ENCODE measurements at places on chromosomes 6 and 20.

- DNase-seq = no peak
Measured at GRCh38 chr6:129872586-129872985, 11.5 kb upstream of the TMEM244 start.

GRCh38 chr6:30557683-30557981 is 537 bp downstream of the PRR3 start:
- DNase-seq = no peak

DNA sequence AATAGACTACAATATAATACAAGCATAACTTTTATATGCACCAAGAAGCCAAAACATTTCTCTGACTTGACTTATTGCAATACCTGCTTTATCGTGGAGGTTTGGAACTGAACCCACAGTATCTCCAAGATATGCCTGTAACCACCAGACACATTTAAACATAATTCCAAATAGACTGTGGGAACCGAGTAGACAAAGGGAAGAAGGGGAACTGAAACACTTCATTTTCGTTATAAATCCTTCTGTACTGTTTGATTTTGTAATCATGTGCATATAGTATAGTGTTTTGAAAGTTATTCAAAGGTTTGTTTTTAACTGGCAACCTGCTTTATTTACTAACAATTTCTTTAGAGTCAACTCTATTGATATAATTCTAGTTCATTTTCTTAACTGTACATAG is 154.9 kb upstream of the BEND6 start:
- DNase-seq = no peak

DNA sequence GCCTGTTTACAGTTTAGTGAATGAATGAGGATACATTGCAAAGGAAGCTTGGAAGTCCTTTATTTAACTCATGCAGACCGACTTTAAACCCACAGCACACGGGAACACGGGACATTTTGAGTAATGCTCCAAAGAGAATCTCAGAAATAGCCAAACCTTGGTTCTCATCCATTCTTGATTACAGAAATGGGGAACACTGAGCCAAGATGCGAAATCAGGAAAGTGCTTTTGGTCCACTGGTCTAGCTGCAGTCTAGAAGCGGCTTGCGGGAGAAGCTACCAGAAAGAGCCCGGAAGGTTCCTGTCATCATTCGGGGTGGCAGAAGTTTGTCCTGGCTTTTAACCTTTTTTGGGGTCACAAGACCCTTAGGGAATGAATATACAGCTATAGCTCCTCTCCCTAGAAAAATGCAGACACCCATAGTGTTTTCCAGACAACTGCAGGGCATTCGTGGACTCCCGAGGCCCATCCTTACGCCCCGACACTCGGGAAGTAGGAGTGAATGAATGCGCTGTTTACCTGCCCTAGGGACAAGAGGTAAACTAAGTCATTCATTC is 475 bp upstream of the TMEM181 start:
- no peak for DNase-seq

DNA sequence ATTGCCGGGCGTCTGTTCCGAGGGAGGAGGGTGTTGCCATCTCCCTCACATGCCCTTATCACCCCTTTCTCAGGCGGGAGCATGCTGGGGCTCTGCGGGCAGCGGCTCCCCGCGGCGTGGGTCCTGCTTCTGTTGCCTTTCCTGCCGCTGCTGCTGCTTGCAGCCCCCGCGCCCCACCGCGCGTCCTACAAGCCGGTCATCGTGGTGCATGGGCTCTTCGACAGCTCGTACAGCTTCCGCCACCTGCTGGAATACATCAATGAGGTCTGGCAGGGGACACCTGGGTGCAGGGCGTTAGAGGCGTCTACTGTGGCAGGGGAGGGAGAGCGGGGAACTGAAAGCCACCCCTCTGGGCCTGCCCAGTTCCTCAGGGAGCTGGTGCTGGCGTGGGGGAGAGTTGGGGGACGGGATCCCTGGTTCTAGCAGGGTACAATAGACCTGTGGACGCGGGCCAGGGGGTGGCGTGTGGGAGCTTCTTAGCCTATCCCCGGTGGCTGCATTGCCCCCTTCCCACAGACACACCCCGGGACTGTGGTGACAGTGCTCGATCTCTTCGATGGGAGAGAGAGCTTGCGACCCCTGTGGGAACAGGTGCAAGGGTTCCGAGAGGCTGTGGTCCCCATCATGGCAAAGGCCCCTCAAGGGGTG is 697 bp downstream of the PPT2 start:
- peak; percentile 59 for DNase-seq

DNA sequence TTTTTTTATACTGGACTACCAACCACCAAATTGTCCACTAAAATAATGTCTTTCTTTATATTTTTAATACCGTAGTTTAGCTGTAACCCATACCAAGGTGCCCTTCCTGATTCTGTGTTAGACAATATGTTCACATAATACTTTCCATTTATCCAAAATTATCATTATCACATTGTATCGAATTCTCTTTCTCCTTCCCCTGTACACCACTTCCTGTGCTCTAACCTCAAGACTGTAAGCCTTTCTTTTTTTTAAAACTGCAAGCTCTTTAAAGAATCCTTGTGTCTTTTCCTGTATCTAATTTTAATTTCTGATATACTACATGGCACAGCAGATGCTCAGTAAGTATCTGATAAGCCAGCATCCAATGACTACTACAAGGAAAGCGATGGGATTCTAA is 917.5 kb downstream of the EYS start:
- DNase-seq = no peak
